ENCODE measurements at places on chromosomes 16 and 17. TPM values are rescaled to one million over a fixed set of nuclear protein-coding genes. Genes with fewer than 3 reads are reported as not detected.

ADORA2B gene
- 50.5 TPM for total RNA-seq

DNA sequence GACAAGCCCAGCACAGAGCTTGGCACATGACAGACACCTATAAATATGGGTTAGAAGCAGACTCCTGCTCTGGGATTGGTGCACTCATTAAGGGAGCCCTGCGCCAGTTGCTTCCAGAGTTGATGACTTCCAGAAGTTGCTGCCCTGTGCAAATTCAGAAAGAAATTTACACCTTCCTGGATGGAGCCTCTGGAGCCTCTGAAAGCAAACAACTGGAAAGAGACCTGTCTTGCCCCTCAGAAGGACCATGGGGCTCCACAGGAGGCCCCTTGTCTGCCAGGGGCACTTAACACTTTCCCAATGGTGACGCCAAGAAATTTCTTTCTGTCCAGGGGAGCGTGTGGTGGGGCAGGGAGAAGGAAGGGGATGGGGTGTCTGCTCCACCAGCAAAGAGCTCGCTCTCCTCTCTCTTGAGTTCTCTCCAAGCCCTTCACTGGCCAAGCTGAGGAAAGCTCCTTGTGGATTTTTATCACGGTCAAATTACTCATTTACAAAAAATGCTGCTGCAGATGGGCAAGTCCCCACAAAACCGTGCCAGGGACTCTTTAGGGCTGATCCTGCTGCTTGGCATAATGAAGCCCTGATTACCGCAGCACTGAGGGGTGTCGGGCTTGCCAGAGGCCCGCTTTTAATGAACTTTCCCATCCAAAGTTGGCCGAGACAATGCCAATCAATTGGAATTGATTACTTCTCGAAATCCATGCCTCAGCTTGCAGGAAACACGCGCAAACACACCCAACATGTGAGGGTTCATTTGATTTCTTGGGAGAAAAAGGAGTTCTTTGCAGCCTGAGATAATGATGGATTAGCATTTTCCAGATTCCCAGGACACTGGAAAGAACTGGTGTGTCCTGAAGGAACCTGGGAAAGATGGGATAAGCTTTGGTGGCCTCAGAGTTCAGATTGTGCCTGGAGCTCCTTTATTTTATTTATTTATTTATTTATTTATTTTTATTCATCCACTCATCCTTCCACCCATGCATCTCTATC, 583.6 kb upstream of the CDH5 start:
- peak; percentile 48 for DNase-seq

GRCh38 chr17:76378548-76379274, 5.7 kb upstream of the SPHK1 start:
- no peak for DNase-seq

GRCh38 chr16:46828292-46828691, 2.7 kb downstream of the C16orf87 start:
- DNase-seq: no peak

- no peak for DNase-seq
These were observed 6.6 kb upstream of the EFCAB13 start for GRCh38 chr17:47317119-47317518.

- DNase-seq: peak; percentile 87
These were observed 73.3 kb downstream of the XYLT1 start for GRCh38 chr16:17397499-17397891.
